MM.1S (cell line): ENCODE measurements at places on chromosomes 16 and 17.

- DNase-seq = no peak
These were observed 2.3 kb upstream of the DPH1 start for GRCh38 chr17:2027528-2028233.

- peak; percentile 53 for DNase-seq
These were observed 1.6 kb downstream of the RIPOR1 start for GRCh38 chr16:67530013-67530939.

DNA sequence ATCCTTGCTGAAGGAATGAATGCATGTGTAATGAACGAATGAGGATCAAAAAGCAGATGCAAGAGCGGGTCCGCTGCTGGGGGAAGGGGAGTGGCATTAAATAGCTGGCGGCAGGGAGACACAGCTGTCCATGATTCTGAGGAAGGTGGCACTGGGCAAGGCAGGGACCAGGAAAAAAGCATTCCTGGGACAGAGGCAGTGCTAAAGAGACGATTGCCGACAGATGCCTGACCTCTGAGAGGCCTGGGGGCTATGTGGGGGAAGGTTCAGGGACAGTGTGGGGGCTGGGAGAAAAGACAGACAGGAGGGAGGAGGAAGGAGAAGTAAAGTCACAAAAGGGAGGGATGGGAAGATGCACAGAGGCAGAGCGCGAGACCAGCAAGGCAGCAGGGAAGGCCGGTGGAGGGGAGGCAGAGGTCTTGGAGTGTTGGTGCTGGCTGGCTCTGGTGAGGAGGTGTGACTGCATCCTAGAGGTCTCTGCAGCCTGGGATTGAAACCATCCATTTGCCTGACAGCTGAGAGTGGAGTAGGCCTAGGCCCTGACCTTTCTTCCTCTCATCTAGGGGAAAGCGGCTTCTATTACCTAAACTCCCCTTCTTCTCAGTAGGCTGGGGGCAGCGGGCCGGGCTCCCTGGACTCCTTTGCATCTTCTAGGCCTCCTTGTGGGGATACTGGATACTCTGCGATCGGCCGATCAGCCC, 109.9 kb downstream of the SDK2 start:
- no peak for DNase-seq

DNA sequence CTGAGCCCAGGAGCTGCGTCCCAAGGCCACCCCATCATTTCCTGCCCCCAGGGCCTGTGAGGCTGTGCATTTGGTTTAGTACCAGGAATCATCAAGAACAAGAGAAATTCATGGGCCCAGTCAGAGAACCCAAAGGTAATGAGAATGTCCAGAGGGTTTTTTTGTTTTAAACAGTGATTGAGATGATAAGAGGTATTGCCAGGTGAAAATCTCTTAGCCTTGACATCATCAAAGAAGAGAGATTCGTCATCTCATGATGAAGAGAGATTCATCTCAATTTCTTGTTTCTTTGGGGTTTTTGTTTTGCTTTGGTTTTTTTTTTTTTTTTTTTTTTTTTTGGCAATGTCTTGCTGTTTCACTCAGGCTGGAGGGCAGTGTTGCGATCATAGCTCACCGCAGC, 170.6 kb upstream of the CACNG5 start:
- no peak for DNase-seq

DNA sequence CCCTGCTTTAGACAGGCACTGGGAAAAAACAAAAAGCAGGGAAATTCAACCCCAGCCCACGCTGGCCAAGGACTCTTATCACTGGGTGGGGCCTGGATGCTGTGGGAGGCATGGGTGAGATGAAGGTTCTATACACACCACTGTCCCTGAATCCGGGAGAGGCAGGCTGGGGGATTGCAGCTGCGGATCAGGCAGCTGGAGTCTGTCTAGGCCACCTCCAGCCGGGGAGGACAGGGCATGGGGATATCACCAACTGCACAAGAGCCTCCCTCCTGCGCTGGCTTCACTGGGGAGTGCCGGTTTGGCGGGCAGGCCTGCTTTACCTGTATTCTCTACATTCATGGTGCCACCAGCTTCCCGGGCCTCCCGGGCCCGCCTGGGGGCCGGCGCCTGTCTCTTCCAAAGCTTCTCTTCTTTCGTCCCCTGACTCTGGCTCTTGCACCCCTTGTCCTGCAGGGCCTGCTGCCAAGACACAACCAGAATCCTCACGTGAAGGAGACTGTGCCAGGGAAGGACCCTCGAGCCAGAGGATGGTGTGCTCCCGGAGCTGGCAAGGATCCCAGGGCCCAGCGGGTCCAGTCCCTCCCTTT, 13.9 kb downstream of the KIFC3 start:
- no peak for DNase-seq

- no peak for DNase-seq
These were observed 460.6 kb downstream of the KCNJ2 start for GRCh38 chr17:70629902-70630301.

DNA sequence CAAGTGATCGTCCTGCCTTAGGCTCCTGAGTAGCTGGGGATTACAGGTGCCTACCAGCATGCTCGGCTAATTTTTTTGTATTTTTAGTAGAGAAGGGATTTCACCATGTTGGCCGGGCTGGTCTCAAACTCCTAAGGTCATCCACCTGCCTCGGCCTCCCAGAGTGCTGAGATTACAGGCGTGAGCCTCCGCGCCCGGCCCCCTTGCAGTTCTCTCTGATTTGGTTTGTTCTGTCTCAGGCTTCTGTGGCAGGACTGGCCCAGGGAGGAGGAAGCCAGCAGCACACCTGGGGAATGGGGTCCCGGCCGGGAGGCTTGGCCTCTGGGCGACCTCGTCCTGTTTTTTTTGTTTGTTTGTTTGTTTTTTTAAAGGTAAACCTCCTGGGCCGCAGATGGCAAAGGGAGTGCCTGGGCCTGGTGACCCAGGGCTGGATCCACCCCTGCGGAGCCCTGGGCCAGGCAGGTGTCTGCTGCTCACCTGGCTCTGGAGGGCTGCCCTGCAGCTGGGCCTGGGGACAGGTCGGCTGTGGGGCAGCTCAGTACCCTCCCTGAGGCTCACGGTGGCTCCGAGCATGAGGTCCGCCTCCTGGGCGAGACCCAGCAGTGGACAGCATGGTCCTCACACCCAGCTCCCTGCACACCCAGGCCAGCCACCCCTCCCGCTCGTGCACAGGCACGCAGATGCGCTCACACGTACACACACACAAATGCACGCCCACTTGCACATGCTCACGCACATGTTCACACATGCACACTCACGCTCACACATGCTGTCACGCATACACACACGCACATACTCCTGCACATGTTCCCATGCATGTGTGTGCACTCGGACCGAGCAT, 3.3 kb upstream of the NUDT16L1 start:
- no peak for DNase-seq

GRCh38 chr17:45307290-45308015, 9.4 kb downstream of the MAP3K14 start:
- DNase-seq = no peak

DNA sequence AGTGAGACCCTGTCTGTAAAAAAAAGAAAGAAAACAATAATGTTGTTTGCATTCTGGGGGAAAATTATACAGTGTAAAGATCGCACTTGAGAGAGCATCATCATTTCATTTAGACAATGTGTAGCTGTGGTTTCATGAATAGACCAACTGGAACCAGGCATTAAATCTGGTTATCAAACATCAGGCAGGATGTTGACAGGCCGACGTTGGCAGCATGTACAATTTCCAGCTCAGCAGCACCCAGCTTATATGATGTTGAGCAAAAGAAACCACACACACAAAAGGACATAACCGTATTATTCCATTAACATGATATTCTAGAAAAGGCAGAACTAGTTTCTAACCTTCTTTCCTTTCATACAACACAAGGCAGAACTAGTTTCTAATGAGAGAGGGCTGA, 5.8 kb downstream of the MARVELD3 start:
- DNase-seq = no peak

- DNase-seq = peak; percentile 63
These were observed 58.1 kb downstream of the IQCK start for GRCh38 chr16:19776147-19776546.

- DNase-seq = no peak
These were observed 801.2 kb upstream of the GOT2 start for GRCh38 chr16:59535298-59535697.

DNA sequence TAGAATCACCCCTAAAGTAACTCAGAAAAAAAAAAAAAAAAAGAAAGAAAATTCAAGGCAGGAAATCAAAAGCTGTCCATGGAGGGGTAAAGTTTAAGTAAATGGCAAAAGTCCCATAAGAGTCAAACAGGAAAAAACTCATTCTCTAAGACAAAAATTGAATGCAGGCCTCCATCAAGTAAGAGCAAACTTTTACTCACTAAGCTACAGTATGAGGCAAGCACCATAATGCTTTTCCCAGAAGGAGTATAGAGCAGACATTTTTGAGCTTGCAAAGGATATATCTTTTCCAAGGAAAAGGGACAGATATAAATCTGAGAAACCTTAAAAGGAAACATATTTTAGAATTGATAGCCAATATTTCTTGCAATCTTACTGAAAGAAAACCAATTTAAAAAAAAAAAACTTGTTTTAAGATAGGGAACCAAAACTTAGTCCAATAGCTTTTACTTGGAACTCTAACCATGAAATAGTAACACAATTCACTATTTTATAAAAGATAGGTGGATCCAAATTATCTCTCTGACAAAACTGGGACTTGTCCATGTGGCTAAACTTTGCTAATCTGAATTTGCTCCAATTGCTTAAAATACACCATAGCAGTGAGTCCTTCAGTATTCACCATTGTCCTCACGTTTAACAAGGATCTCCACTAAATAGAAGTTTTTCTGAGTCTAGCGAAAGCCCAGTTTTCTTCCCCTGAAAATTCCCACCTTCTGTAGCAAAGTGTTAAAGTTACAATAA, 99.8 kb downstream of the CDH11 start:
- no peak for DNase-seq

- DNase-seq = no peak
These were observed 5.0 kb upstream of the KRT19 start for GRCh38 chr17:41532947-41533570.

GRCh38 chr16:3729161-3730112, 12.1 kb upstream of the TRAP1 start:
- no peak for DNase-seq

DNA sequence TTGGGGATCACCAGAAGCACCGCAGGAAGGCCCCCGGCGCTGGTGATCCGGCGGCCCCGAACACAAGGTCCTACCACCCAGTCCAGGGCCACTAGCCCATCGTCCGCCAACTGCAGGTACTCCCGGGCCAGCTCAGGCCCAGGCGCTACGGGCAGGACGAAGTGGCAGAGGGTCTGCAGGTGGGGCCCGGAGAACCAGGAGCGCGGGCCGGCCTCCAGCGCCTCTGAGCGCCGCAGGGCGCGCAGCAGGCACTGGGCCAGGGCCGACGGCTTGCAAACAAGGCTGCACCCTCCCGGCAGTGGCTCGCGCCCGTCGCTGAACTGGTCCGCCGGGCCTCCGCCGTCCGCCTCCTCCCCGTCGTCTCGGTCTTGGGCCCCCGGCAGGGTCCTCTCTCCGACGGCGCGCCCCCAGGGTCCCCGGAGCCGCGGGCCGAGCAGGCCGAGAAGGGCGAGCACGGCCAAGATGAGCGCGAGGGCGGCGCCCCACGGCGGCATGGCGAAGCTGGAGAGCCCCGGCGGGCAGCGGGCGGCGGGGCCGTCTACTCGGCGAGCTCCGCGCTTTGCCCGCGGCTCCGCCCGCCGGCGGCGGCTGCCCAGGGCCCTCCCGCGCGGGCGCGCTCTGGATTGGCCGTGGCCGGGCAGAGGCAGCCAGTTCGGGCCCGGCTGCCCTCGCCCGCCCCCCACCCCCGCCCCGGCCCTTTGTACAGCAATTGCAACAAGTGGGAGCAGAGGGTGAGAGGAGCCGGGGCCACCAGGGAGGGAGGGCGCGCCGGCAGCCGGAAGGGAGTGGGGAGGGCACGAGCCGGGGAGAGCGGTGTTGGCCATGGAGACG, at the start of gene ABHD15:
Gene ABHD15, minus strand, starts transcription at position 565 of the 831 bp plus-strand sequence. Its CDS starts 71 bp downstream, at position 494.
- DNase-seq = peak; percentile 75

- no peak for DNase-seq
These were observed 11.8 kb downstream of the C16orf74 start for GRCh38 chr16:85738923-85739715.

- DNase-seq = no peak
These were observed 901 bp downstream of the CDYL2 start for GRCh38 chr16:80803339-80804055.

- no peak for DNase-seq
These were observed 92.4 kb upstream of the CDC42EP4 start for GRCh38 chr17:73404246-73404645.

GRCh38 chr17:17661834-17662385, 19.3 kb upstream of the RAI1 start:
- no peak for DNase-seq

DNA sequence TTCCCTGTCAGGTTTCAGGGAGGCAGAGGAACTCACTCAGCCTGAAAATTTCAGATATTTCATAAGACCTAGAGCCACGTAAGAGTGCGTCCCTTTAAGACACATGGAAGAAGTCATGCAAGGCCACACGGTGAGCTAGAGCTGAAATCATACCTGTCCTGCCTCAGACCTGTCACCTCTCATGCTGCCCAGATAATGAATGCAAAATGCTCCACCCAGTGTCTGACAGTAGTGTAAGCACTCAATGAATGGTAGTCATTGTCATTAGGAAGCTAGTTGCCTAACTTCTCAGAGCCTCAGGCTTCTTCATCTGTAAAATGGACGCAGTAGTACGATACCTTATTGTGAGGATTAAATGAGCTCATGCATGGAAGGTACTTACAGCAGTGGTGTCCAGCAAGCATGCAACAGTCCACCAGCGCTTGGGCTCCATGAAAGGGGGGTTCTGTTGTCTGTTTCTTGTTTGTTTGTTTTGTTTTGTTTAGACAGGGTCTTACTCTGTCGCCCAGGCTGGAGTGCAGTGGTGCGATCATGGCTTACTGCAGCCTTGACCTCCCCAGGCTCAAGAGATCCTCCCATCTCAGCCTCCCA, 60.7 kb downstream of the WSB1 start:
- peak; percentile 64 for DNase-seq

DNA sequence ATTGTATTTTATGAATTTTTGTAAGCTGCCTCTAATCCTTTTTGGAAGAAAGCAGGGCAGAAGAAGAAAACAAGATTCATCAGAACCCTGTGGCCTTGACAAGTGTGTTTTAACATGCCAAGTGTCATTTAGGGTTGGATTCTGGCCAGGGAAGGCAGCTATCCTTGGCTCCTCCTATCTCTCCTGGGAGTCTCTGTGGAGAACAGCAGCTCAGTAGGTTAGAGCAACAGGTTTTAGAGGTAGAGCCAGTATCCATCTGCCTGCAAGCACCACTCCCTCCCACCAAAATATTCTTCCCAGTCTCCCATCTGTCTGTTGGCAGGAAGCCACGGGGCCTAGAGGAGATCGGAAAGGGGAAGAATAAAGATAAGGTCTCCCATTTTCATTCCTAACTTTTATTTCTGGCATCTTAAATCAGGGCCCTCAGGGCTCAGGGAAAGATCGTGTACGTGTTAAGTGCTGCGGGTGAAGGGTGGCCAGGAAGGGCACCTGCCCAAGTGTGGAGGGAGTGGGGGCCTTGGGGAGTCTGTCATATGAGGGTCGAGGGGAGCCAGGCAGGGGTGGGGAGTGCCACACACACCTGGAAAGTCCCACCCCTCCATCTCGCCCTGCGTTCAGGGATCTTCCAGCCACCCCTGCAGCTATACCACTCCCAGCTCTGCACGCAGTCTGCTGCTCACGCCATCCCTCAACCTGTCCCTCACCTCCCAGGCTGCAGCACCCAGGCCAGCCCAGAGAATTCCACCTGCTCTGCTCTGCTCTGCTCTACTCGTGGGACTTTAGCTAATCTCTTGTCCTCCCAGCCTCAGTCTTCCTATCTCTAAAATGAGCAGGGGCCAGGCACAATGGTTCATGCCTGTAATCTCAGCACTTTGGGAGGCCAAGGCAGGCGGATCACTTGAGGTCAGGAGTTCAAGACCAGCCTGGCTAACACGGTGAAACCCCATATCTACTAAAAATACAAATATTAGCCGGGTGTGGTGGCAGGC, 17.1 kb upstream of the CPSF4L start:
- no peak for DNase-seq
